ENCODE measurements at places on chromosomes 13 and 19.

DNA sequence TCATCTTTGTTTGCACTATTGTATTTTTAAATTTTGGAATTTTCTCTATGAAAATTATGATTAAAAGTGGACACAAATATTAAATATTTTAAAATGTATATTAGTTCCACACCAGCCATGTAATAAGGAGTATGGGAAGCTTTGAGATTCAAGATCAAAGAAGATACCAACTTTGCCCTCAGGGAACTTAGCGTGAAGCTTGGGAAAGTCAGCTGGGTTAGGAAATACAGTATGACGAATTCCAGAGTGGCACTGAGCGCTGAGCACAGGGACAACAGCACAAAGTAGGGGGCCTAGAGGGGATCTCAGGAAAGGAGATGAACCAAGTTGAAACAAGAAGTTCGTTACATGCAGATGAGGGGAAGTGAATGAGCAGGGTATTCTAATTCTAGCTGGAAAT, 76.9 kb upstream of the SHISA2 start:
- DNase-seq, result no peak

GRCh38 chr19:47363758-47364531, 14.8 kb downstream of the DHX34 start:
- DNase-seq, result no peak

GRCh38 chr19:16148443-16149229, 5.2 kb downstream of the HSH2D start:
- no peak for DNase-seq

DNA sequence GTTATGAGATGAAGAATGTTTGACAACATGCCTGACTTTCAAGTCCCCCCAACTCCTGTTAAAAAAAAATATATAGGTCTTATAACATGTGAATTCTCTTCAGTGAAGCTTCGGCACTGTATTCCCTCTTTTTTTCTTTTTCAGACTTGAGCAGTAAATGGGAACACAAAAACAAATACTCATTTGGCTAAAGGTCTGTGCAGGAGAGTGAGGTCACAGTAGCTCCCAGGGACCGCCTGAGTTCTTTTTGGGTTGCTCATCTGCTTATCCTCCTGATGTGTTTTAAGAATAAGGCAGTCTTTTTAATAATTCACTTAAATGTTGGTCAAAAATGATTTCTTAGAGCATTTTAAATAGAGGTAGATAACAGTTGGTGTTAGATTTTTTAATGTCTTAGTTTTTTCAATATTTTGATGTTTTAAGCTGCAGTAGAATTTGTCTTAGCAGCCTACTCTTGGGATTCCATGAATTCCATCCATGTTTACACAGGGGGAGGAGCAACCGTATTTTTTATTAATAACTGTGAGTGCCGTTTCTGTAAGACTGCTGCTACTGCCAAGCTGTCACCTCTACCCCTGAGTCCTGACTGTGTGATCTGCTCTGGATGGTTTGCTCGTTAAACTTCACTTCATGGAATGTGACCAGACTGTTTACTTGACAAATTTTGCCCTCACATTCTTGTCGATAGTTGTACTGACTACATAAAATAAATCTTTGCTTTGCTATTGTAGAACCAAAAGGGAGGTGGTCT, 14.9 kb downstream of the HNRNPM start:
- no peak for DNase-seq

- no peak for DNase-seq
These were observed 1.5 kb downstream of the CALM3 start for GRCh38 chr19:46602392-46603194.

GRCh38 chr13:26255691-26256277, 1.9 kb downstream of the CDK8 start:
- DNase-seq, result no peak

DNA sequence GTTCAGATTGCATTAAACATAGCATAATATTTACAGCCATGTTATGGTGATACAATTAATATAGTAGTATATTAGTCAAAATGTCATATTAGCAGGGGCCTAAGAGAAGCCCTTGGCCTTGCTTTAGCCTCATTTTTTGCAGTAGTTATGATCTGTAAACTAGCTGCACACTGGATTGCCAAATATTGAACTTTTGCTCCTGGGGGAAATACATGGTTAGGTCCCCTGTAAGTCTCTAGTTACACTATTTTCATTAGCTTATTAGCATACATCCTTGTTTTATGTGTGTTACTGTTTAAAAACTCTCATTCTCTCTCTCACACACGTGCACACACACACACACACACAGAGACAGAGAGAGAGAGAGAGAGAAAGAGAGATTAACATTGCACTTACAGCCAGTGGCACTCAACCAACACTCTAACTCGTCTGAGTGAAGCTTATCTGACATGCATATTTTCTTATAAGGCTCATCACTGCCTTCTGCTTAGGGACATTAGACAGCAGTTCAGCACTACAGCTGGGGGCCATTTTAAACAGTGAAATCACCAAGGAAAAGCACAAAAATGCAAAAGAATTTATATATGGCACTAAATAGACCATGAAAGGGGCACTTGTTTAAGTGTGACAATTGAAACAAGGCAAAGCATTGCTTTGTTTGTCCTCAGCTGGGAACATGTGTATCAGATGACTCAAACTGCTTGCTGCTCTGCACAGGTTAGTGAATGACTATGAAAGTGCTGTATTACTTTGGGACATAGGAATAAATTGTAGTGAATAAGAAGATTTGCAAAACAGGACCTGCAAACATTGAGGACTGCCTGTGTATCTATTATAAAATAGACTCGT, 278.7 kb downstream of the GPC6 start:
- DNase-seq, result no peak

GRCh38 chr13:47033216-47033615, 136.4 kb upstream of the HTR2A start:
- no peak for DNase-seq

DNA sequence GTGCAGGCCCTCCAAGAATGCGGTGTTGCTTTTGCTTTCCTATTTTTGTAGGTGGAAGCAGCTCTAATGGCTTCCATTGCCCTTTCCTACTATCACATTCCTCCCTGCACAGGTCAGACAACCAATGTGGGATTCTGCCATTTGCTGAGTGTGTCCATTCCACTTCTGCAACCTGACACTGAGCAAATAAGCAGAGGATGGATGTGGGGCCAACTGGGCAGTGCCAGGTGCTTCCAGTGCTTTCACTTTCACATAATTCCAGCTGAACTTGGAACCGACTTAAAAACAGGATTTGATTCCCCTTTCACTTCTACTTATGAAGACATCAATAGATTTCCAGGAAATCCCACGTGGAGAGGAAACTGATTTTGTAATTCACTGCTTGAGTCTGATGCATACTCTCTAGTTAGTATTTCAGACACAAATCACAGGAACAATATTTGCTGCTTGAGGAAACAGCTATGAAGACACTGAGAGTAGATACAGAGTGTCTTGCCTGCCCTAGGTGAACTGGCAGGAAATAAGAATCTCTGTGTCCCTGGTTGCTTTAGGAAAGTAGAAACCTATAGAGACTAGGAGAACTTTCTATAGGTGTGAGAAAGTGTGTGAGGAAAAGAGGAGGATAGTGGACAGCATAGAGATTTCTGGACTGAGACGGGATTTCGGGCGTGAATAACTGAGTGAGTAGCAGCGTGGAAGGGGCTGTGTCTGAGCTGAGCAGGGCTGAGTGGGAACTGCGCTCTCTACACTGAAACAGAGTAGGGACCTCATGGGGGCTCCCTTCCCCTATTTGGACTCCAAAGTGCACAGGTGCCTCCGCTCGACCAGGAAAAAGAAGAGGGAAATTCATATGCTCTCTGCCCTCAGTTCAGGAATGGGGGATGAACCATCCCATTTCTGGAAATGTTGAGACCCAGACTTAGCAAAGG, 22.5 kb downstream of the LGALS16 start:
- DNase-seq, result no peak

- no peak for DNase-seq
These were observed 76.2 kb downstream of the SLC15A1 start for GRCh38 chr13:98676239-98676638.

GRCh38 chr13:100525453-100526317, 62.9 kb downstream of the GGACT start:
- DNase-seq, result no peak

DNA sequence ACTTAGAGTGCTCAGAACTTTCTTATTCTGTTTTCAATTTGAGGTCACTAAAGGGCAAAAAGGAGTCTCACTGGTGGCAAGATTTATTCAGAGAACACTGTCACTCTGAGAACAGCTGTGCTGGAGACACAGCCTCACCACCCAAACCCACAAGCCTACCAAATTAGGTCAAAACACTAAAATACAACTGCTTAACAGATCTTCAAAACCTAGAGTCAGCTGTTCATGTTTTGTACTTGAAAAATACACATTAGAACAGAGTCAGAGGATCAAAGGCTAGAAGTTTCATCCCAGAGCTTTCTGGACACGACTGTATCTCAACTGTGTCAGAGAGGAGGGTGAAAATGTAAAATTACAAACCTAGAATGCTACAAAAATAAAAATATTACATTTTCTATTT, 89.3 kb downstream of the MIPEP start:
- peak; percentile 29 for DNase-seq

- no peak for DNase-seq
These were observed 25.6 kb downstream of the MAST3 start for GRCh38 chr19:18122860-18123795.

GRCh38 chr13:43374621-43375020, 351.2 kb downstream of the DNAJC15 start:
- no peak for DNase-seq

DNA sequence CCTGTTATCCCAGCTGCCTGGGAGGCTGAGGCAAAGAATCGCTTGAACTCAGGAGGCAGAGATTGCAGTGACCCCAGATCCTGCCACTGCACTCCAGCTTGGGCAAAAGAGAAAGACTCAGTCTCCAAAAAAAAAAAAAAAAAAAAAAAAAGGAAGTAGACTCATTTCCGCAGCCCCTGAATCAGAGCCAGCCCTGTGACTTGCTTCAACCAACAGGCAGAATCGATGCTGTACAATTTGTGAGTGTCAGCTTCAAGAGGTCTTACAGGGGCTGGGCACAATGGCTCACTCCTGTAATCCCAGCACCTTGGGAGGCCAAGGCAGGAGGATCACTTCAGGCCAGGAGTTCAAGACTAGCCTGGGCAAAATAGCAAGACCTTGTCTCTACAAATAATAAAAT, 12.8 kb downstream of the ANKRD27 start:
- DNase-seq, result no peak

DNA sequence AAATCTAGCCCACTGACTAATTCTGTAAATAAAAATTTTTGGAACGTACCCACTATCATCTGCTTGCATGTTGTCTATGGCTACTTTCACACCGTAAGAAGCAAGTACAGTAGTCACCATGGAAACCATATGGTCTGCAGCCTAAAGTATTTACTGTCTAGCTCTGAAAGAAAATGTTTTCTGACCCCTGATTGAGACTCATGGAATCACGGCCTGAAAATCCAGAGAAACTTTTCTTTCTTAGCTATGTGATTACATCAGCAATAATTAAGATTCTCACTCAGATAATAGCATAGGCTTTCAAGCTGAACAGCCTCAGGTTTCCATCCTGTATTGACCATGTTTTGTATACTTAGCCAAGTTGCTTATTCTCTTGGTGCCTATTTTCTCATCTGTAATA, 264.6 kb downstream of the NHLRC3 start:
- no peak for DNase-seq

DNA sequence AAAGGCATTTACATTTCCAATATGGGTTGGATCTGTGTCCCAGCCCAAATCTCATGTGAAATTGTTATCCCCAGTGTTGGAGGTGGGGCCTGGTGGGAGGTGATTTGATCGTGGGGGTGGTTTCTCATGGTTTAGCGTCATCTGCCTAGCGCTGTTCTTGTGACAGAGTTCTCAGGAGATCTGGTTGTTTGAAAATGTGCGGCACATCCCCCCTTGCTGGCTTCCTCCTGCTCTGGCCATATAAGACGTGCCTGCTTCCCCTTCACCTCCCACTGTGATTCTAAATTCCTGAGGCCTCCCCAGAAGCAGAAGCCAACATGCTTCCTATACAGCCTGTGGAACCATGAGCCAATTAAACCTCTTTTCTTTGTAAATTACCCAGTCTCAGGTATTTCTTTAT, 126.2 kb upstream of the FNDC3A start:
- DNase-seq, result no peak

DNA sequence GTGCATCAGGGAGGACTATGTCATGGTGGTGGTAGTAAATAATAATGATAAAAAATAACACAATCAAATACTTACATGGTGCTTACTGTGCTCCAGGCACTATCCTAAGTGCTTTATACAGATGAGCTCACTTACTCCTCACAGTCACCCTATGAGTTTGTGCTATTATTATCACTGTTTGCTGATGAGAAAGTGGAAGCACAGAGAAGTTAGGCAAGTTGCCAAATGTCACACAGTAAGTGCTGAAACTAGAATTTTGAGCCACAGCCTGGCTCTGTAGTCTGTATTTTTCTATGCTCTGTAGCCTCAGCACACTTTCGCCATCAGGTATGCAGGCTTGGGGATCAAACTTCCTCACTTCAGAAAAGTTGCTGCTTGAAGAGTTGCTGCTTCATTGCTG, 46.6 kb downstream of the HTR2A start:
- DNase-seq, result no peak

DNA sequence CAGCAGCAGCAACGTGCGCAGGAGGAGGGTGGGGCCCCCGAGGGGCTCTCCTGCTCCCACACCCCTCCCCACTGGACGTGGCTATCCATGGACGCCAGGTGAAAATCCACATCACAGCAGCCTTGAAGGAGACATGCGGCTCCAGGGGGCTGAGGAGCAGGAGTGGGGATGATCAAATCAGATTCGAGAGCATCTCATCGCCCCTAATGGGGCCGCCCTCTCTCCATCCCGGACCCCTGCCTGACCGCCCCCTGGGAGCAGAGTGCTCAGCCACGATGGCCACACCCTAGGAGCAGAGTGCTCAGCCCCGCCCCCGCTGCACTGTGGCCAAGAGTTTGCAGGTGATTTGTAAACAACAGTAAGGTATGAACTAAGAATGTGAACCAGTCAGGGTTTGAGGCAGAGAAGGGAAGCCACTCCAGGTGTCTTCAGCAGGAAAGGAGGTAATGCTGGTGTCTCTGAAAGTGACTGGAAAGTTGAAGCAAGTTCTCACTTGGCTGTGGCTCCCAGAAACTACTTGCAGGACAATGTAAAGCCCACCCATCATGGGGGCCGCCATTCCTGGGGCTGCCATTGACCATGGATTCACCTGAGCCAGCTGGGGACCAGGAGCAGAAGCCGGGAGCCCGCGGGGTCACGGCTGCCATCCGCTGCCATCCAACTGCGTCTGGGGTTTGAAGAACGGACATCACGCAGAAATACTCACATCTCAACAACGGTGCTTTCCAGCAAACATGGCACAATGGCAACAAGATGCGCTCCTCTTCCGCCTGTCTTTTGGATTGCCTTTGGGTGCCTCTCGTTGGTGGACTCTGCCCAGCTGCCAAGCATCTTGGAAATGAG, 71.8 kb downstream of the SPACA7 start:
- no peak for DNase-seq

- DNase-seq, result no peak
These were observed 49.2 kb upstream of the RGCC start for GRCh38 chr13:41408121-41408520.

GRCh38 chr19:1045247-1045603, 5.3 kb downstream of the ABCA7 start:
- peak; percentile 84 for DNase-seq

DNA sequence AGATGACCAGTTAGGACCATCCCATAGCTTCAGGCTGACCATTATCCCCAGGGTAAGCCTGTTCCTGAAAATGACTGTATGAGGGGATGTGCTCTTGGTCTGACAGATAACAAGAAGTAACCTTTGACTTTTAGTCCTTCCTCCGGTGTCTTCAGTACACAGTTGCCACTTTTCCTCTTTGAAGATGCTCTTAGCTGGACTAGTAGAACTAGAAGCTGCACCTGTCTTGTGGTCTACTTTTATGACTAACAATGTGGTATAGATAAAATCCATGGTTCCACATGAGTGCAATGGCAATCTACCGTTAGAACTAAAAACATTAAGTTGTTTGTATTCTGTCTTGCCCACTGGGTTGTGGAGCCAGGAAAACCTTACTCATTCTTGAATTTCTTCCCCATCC, 5.9 kb upstream of the RUBCNL start:
- no peak for DNase-seq

Measured in CD4-positive, alpha-beta T cell treated with Interleukin-17A for 1 hour (primary cell).